ENCODE measurements at places on chromosomes 7 and 10. TPM values are rescaled to one million over a fixed set of nuclear protein-coding genes. Genes with fewer than 3 reads are reported as not detected.

GRCh38 chr7:99618726-99619125, 2.0 kb downstream of the ZSCAN25 start:
- no peak for DNase-seq

GRCh38 chr10:113665806-113666354, 2.0 kb upstream of the NRAP start:
- no peak for DNase-seq

GRCh38 chr10:14751921-14752320, 22.8 kb downstream of the FAM107B start:
- no peak for DNase-seq

- no peak for DNase-seq
These were observed 92.8 kb downstream of the DLG5 start for GRCh38 chr10:77833792-77834191.

- DNase-seq, result no peak
These were observed 141.7 kb upstream of the SHH start for GRCh38 chr7:155953781-155954549.

- no peak for DNase-seq
These were observed 367.8 kb downstream of the NRG3 start for GRCh38 chr10:82242778-82243177.

GRCh38 chr7:128112781-128113221, 81.6 kb upstream of the LRRC4 start:
- no peak for DNase-seq

GRCh38 chr7:6182993-6183392, 89.4 kb downstream of the CYTH3 start:
- no peak for DNase-seq

- DNase-seq, result no peak
These were observed 19.4 kb downstream of the GSTO2 start for GRCh38 chr10:104288355-104288754.

GRCh38 chr10:12638103-12638502, 288.8 kb downstream of the CAMK1D start:
- DNase-seq, result no peak

- no peak for DNase-seq
These were observed 123.8 kb downstream of the AMPH start for GRCh38 chr7:38507384-38507783.

DNA sequence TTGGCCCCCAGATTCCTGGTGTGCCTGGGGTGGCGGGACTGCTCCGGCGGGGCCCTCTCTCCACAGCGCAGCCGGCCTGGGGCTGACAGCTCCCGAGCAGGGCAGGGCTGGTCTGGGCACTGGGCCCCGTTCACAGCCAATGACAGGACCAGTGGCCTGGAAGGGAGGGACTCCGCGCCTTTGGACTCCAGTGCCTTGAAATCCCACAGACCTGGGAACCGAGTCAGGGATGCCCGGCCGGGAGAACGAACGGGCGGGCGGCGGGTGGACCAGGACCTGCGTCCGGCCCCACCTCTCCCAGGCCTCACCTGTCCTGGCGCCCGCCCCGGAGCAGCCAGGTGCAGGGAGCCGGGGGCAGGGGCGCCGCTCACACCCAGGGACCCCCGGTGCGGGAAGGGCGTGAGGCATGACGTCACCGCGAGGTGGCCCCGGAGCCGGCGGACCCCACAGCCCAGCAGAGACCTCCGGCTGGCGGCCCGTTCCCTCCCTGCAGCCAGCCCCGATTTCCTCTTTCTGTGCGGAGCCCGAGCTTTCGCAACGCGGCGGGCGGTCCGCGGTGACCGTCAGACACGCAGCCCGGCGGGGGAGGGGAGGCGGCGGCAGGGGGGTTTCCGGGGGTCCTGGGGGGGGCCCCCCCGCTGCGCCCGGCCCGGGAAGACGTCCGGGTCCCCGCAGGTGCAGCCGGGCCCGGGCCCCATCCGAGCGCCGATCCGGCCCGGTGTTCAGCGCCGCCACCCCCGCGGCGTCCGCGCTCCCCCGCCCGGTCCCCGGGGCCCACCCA, 743 bp downstream of the ADAP1 start:
- DNase-seq, result peak; percentile 84

DNA sequence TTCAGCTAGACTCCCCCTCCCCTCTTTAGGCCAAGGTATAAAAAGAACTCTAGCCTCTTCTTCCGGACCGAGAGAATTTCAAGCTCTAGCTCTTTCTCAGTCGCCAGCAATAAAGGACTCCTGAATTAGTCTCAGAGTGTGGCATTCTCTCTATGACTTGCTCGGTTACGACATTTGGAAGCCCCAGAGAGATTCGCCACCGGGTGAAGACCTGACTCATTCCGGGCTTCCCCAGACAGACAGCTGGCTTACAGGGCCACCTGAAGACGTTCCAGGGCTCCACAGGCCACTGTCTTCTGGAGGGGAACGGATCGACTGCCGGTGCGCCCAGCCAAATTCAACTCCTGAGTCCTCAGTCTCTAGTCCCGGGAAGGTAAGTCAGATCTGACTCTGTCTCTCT, at the start of gene AKR1B15:
Gene AKR1B15 (plus strand): TSS at position 234 of the 400 bp plus-strand sequence. CDS start 15,510 bp downstream, outside the sequence.
- DNase-seq, result no peak

GRCh38 chr10:103621783-103622125, 128.2 kb downstream of the NEURL1 start:
- DNase-seq, result no peak

DNA sequence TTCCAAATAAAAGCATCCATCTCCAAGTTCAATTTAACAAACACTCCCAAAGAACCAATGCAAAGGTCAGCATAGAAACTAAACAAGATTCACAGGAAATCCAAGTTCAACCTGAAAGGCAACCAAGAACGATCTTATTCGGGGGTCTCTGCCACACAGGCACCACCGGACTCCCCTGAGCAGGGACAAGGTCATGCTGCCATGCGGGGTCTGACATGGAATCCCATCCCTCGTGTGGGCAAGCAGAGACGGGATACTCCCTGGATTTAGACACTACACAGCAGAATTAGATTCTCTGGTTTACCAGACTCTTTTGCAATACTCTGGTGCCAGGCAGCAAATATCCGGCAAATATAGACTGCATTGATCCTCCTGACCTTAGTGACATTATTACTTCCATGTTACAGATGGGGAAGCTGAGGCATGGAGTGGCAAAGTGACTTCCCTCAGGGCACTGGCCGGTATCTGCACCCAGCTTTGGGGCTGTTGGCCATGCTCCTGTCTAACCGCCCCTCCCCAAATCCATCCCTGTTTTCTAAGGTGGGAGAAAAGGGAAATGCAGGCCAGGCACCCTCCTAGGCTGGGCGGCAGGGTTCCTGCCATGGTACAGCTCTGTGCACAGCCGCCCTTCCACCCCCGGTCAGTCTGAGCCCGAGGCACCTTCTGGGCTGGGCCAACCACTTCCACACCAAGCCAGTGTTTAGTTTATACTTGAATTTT, 111.8 kb downstream of the VIPR2 start:
- DNase-seq, result no peak

- DNase-seq, result no peak
These were observed 54.4 kb upstream of the PDSS1 start for GRCh38 chr10:26642896-26643653.

Gene CCDC172
- total RNA-seq, result not detected

Gene RGR
- not detected for total RNA-seq

Gene MPP7
- 1.7 TPM for total RNA-seq
